Glomerular endothelial cell (primary cell): ENCODE measurements at places on chromosomes 11 and 22. TPM values are rescaled to one million over a fixed set of nuclear protein-coding genes. Genes with fewer than 3 reads are reported as not detected.

The LDHAL6A gene
- total RNA-seq, result not detected in 2 replicates

The MIOX gene
- not detected in 2 replicates for total RNA-seq

The ZNF214 gene
- total RNA-seq, result 0.41 and 0.44 TPM in 2 replicates

The NOX4 gene
- total RNA-seq, result 37.7 and 65.5 TPM in 2 replicates

DNA sequence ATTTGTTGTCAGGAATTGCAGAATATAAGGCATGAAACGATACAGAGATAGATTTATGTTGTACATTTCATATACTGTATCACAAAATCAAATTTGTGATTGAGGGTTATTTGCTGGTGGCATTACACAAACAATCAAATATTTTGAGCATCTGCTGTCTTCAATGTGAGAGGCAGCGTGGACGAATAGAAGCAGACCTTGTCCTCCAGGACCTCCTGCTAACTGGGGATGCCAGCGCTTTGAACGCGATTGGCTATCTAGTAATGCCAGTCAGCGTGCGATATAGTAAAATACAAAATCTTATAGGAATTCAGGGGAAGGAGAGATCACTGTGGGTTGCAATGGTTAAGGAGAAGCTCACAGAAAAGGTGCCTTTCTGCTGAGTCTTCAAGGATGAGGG lies 631 bp upstream of the SNX19 start:
- DNase-seq, result no peak

- DNase-seq, result no peak
These were observed 231.2 kb upstream of the MTNR1B start for GRCh38 chr11:92738276-92738675.

GRCh38 chr11:130881475-130882137 lies 34.7 kb downstream of the SNX19 start:
- DNase-seq, result no peak

GRCh38 chr11:114959953-114960505 lies 281.7 kb downstream of the NXPE2 start:
- DNase-seq, result no peak

GRCh38 chr11:49432242-49432848 lies 223.9 kb upstream of the FOLH1 start:
- DNase-seq, result no peak

DNA sequence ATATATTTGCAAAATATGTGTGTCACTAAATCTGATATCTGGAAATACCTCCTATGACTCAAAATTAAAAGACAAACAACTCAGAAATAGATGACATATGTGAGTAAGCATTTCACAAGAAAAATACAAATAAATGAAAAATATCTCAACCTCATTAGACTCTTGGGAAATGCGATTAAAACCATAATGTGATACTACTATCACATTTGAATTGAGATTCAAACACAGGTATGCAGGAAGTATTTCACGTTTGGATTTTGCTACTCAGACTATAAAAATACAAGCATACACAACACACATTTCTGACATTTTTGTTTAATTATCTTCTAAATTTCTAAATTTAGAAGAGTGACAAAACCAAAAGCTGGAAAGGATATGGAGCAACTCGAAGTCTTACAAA lies 811.9 kb upstream of the LRRC4C start:
- DNase-seq, result no peak

- no peak for DNase-seq
These were observed 28.2 kb downstream of the FZD4 start for GRCh38 chr11:86926975-86927374.

GRCh38 chr11:60879971-60880588 lies 12.7 kb downstream of the ZP1 start:
- DNase-seq, result no peak

- no peak for DNase-seq
These were observed 164.6 kb downstream of the ST3GAL4 start for GRCh38 chr11:126519764-126520734.

- no peak for DNase-seq
These were observed 27.7 kb downstream of the MICAL2 start for GRCh38 chr11:12137938-12138731.

DNA sequence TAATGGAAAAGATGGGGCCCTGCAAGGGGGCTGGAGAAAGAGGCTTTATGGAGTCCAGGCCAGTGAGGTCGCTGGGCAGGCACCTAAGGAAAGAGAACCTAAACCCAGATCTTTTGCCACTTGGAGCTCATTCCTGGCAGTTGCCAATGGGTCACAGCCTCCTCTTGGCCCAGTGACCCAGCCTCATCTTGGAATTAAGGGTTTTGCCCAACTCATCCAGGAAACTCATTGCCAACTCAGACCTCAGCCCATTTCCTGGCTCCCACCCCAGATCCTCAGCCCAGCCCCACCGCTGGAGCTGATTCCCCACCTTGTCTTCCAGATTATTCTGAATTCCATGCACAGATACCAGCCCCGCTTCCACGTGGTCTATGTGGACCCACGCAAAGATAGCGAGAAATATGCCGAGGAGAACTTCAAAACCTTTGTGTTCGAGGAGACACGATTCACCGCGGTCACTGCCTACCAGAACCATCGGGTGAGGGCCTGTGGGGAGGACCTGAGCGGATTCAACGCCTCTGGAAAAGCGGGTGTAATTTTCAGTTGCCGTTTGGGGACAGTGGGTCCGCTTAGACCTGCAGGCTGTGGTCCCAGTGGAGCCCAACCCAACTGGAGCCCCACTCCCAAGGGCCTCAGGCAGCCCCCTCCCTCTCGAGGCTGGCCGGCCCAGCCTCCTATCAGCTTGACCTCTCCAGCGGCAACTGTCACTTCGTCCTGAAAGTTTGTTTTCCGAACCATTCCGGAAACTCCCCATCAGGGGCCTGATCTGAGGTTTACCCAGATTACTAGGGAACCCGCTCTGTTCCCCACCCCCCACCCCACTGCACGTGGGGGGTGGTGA lies 4.3 kb downstream of the TBX1 start:
- DNase-seq, result no peak

DNA sequence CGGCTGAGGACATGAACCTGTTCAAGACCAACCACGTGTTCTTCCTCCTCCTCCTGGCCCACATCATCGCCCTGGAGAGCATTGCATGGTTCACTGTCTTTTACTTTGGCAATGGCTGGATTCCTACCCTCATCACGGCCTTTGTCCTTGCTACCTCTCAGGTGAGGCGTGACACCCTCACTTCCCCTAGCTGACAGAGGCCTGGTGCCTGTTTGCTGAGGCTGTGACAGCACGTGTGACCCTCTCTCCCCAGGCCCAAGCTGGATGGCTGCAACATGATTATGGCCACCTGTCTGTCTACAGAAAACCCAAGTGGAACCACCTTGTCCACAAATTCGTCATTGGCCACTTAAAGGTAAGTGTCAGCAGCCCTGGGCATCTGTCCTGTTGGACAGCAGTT lies 12.3 kb downstream of the FADS2 start:
- no peak for DNase-seq

DNA sequence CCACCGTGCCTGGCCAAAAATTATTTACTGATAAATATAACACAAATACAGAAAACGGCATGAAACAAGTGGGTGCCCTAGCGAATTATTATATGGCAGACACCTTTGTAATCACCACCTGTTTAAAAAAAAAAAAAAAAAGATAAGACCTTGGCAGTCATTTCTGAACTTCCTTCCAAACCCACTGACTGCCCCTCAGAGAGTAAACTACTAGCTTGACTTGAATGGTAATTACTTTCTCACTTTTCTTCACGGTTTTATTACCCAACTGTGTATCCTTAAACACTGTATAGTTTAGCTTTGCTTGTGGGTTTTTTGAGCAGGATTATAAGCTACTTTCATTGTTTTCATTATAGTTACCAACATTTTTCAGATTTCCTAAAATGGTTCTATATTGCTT lies 23.7 kb downstream of the SFI1 start:
- no peak for DNase-seq
